ENCODE measurements at places on chromosomes 3 and 15.

- no peak for DNase-seq
These were observed 90.7 kb downstream of the ATP8B4 start for GRCh38 chr15:50028326-50028725.

- no peak for DNase-seq
These were observed 105.0 kb downstream of the LRRK1 start for GRCh38 chr15:101024073-101024695.

DNA sequence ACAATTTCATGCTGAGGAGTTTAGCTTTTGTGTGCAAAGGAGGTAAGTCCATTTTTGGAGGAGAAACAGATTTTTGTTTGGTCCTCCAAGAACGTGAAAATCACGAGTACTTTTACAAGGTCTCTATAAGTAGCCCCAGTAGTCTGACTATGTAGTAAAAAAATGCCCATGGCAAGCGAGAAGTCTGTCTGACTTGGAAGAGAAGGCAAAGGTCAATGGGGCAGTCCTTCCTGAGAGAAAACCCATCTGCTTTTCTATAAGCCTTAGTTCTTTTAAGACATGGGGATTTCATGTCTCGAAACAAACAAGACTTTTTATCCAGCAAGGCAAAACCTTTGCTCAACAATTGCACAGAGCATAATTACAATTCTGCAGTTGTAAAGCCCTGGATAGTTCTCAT lies 183.2 kb downstream of the GAP43 start:
- no peak for DNase-seq

- no peak for DNase-seq
These were observed 304.2 kb downstream of the PTPRG start for GRCh38 chr3:61865466-61866152.

DNA sequence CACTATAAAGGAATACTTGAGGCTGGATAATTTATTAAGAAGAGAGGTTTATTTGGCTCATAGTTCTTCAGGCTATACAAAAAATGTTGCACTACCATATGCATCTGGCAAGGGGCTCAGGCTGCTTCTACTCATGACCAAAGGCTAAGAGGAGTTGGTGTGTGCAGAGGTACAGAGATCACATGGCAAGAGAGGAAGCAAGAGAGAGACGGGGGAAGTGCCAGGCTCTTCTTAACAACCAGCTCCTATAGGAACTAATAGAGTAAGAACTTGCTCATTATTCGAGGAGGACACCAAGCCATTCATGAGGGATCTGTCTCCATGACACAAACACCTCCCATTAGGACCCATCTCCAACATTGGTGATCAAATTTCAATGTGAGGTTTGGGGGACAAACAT lies 6.0 kb upstream of the FNDC3B start:
- DNase-seq: no peak

DNA sequence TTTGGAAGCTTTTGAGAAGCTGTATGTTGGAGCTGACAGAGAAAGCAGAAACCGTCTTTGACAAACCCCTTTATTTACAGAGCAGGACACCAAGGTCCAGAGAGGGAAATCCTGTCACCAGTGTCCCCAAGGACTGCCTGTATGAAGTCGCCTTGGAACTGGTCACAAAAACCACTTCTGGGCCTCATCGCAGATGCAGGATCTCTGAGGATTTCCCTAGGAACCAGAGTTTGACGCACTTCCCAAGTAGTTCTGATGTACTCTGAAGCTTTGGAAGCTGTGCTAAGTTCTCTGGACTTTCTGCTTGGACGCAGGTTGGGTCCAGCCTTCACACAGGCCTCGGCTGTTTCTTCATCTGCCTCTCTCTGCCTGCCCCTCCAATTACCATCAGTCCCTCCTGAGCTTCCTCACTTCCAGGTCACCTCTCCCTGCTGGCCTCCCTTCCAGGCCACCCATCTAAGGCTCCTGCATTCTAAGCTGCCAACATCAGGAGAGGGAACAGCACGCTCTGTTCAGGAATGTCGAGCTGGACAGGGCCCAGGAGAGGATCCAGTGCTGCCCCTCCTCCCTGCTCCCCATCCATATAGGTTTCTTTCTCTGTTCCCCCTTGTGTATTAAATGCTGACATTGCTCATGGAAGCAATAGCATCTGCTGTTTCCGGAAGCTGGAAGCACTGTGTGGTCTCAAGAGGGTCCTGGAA lies 270.8 kb downstream of the OPA1 start:
- DNase-seq: no peak

Measured in stimulated activated CD4-positive, alpha-beta T cell treated with anti-CD3 and anti-CD28 coated beads, Interleukin-12 subunit alpha, Interleukin-12 subunit beta, amount 100 ng/mL, for 24 hours (primary cell).